ENCODE measurements at places on chromosomes 7 and 10. TPM values are rescaled to one million over a fixed set of nuclear protein-coding genes. Genes with fewer than 3 reads are reported as not detected.

The ACSL5 gene
- total RNA-seq: 6.8 TPM

The MORN4 gene
- total RNA-seq: 4.6 TPM

The ARL3 gene
- total RNA-seq: 6.6 TPM

The LRRN3 gene
- total RNA-seq: 9.3 TPM

The LDB3 gene
- total RNA-seq: 5.5 TPM

The SH2D4B gene
- 1.1 TPM for total RNA-seq

The SLC16A9 gene
- 44.6 TPM for total RNA-seq

The MINDY3 gene
- 40.7 TPM for total RNA-seq

The SRRT gene
- 62.5 TPM for total RNA-seq

The ZNF804B gene
- total RNA-seq: 18.3 TPM

The SPRN gene
- not detected for total RNA-seq

The POR gene
- 247 TPM for total RNA-seq

The CDHR1 gene
- 0.17 TPM for total RNA-seq

The AQP1 gene
- 231 TPM for total RNA-seq
